Natural killer cell (primary cell): ENCODE measurements at places on chromosomes 4 and X. TPM values are rescaled to one million over a fixed set of nuclear protein-coding genes. Genes with fewer than 3 reads are reported as not detected.

GRCh38 chr4:25504932-25505636, 128.0 kb downstream of the ANAPC4 start:
- no peaks in the 10 kb centered on the region for H3K4me1 ChIP-seq
- no peak overlapping the region for H3K27ac ChIP-seq
- no peaks in the 10 kb centered on the region for H3K36me3 ChIP-seq
- no peak for DNase-seq
- H3K27me3 ChIP-seq: no peaks in the 10 kb centered on the region
- no peak overlapping the region for H3K4me3 ChIP-seq

- peak; percentile 74 for DNase-seq
- no peaks in the 10 kb centered on the region for H3K36me3 ChIP-seq
- H3K4me3 ChIP-seq: peak overlapping the region; percentile 29
- H3K27me3 ChIP-seq: peaks cover 10% of the 10 kb centered on the region
- no peak overlapping the region for H3K27ac ChIP-seq
- H3K4me1 ChIP-seq: peaks cover 47% of the 10 kb centered on the region
These were observed 2.2 kb downstream of the MAMLD1 start for GRCh38 chrX:150365051-150365989.

DNA sequence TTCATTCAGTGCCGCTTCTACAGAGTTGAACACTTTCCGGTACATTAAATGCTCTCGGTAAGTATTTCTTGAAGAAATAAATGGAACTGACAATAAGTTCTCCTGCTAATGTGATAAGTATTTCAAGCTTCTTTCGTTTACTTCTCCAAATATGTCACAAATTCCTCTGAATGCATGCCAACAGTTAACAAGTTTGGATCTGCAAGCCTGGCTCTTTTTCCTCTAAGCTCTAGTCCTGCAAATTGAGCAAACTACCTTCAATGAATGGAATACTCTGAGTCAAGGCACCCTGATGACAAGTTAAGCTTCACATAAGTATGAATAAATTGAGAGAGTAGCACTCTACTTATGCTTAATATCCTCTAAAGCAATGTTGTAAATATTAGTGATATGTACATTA, 403.6 kb downstream of the PDGFC start:
- no peak for DNase-seq
- H3K4me3 ChIP-seq: no peak overlapping the region
- no peaks in the 10 kb centered on the region for H3K36me3 ChIP-seq
- no peaks in the 10 kb centered on the region for H3K4me1 ChIP-seq
- H3K27me3 ChIP-seq: no peaks in the 10 kb centered on the region

- peaks cover 3% of the 10 kb centered on the region for H3K36me3 ChIP-seq
- H3K4me1 ChIP-seq: peaks cover 17% of the 10 kb centered on the region
- no peak for DNase-seq
These were observed 362 bp downstream of the NCAPG start for GRCh38 chr4:17811078-17811603.

DNA sequence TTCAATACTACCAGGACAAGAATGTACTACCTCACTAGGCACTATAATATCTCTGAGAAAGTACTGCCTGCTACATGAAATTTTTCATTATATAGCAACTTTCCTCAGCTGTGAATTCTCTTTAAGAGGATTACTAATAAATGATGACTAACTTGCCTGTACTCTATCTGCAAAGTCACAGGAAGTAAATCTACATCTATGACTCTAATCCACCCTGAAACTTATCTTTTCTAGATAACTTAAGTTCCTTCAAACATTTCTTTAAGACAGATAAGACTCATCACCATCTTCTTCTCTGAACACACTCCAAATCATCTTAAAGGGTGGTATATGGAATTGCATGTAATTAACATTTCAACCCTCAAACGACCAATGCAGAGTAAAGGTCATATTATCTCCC, 28.8 kb downstream of the RPS6KA3 start:
- no peak overlapping the region for H3K4me3 ChIP-seq
- no peaks in the 10 kb centered on the region for H3K4me1 ChIP-seq

DNA sequence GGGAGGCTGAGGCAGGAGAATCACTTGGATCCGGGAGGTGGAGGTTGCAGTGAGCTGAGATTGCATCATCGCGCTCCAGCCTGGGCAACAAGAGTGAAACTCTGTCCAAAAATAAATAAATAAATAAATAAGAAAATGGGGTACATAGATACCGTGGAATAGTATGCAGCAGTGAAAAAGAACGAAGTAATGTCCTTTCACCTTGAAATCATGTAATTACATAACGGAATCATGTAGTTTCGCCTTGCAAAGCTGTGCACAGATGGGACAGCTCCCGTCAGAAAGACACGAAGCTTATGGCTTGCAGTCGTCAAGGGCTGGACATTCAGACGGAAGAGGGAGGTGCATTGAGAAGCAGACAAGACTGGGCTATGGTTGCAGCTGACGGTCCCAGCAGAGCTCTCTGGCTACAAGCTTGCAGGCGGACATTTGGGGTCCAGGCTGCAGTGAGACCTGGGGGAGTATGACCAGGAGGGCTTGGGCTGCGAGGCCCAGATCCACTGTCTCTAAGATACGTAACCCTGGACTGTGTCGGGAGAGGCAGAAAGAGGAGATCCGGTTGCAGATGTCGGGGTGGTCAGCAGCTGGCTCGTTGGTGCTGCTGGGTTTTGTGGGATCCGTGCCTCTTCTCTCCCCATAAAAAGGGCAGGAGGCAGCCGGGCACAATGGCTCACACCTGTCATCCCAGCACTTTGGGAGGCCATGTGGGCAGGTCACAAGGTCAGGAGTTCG, 6.2 kb upstream of the P2RY8 start:
- no peak overlapping the region for H3K27ac ChIP-seq
- H3K36me3 ChIP-seq: no peaks in the 10 kb centered on the region
- H3K27me3 ChIP-seq: no peaks in the 10 kb centered on the region
- peaks cover 15% of the 10 kb centered on the region for H3K4me1 ChIP-seq
- DNase-seq: no peak

- no peaks in the 10 kb centered on the region for H3K36me3 ChIP-seq
- H3K27ac ChIP-seq: no peak overlapping the region
- H3K4me1 ChIP-seq: no peaks in the 10 kb centered on the region
These were observed 145.5 kb downstream of the AREG start for GRCh38 chr4:74590476-74590875.

DNA sequence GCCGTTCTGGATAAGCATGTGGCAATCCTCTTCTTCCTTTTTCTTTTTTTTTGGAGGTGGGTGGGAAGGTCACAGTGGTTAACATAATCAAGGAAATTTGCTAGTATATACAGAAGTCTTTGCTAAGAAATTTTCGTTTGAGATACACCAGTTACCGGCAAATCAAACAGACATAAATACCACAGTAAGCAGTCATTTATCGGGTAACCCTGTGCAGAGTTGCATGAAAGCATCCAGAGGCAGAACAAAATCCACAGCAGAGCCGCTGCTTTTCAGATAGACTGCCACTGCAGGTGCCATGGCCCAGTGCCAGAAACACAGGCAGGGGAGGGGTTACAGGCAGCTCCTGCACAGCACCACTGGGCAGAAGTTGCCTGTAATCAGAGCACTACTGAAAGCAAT, 179.1 kb upstream of the MAB21L2 start:
- no peak overlapping the region for H3K27ac ChIP-seq
- H3K36me3 ChIP-seq: peaks cover 2% of the 10 kb centered on the region
- H3K4me1 ChIP-seq: no peaks in the 10 kb centered on the region
- peak; percentile 34 for DNase-seq
- no peaks in the 10 kb centered on the region for H3K27me3 ChIP-seq

GRCh38 chrX:46836701-46837557, at the start of gene RP2:
Gene RP2, plus strand, starts transcription at chrX:46837043. Its CDS starts 58 bp downstream, at chrX:46837101.
- peak within 1 kb of the TSS; percentile 92 for H3K27ac ChIP-seq
- no peaks in the 10 kb centered on the region for H3K27me3 ChIP-seq
- no peaks in the 10 kb centered on the region for H3K36me3 ChIP-seq
- H3K4me3 ChIP-seq: peak within 1 kb of the TSS; percentile 81

The MID1 gene
- not detected for total RNA-seq

The AIMP1 gene
- total RNA-seq: 40.3 TPM

The AFF1 gene
- total RNA-seq: 87.9 TPM
